Activated CD4-positive, alpha-beta T cell treated with anti-CD3 and anti-CD28 coated beads, Interleukin-2, amount 50 U/mL, for 48 hours (primary cell): ENCODE measurements at places on chromosomes 7 and 10.
A peak's percentile ranks its signal among the peaks of the same experiment; 100 is the strongest.

- DNase-seq = no peak
Measured at GRCh38 chr10:43027331-43027955, 49.4 kb upstream of the RET start.

GRCh38 chr7:7438851-7439250 is 96.8 kb downstream of the COL28A1 start:
- no peak for DNase-seq

DNA sequence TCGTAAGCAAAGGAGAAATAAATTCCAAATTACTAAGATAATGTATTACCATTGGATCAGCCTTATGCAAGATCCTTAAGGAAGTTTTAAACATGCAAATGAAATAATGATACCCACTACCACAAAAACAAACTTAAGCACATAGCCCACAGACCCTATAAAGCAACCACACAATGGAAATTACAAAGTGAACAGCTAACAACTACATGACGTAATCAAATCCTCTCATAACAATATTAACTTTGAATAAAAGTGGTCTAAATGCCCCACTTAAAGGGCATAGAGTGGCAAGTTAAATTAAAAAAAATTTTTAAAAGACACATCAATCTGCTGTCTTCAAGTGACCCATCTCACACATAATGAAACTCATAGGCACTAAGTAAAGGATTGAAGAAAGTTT is 397.3 kb upstream of the SEMA3A start:
- no peak for DNase-seq

GRCh38 chr7:50793120-50793946 is 10.6 kb upstream of the GRB10 start:
- DNase-seq = peak; percentile 20

- peak; percentile 48 for DNase-seq
Measured at GRCh38 chr7:140645166-140645900, 4.7 kb upstream of the DENND2A start.

- no peak for DNase-seq
Measured at GRCh38 chr7:142866361-142867096, 11.7 kb downstream of the EPHB6 start.

DNA sequence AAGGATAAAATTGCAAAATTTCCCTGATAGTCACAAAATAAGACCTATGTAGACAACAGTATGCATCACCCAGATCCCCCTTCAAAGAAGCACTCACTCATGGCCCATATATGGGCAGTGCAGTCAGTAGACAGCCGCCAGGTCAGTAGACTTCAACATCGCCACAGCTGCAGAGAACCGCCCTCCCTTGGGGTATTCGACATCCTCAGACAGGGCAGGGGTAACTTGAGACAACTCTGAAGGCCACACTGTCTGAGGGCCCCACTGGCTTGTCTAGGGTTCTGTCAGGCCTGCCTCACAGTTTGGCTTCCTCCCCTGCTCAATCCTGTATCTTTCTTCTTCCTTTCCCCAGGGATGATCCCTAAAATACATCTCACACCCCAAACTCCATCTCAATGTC is 172.3 kb downstream of the IMMP2L start:
- no peak for DNase-seq

DNA sequence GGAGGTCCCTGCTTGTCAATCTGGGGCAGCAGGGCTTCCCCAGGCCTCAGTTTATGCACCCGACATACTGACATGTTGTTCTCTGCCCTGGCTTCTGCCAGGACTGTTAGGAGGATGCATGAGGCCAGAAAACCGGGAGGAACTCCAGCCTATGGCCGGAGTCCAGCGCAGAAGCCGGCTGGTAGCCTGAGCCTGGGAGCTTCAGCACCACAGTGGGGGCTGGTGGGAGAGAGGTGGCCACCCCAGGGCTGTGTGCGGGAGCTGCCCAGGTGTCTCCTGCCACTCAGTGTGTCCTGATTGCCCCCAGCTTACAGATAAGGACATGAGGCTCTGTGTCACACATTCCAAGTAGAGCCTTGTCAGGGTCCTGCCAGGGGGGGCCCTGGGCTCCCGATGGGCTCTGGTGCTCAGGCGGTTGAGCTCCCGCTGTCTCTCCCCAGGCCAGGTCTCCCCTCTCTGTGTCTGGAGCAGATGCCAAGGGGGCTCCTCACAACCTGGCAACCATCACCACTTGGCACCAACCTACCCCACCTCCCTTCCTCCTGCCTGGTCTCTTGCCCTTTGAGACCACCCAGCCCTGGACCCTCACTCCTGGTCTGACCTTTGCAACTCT is 32.3 kb downstream of the PPIF start:
- no peak for DNase-seq

GRCh38 chr10:67603701-67604100 is 92.3 kb downstream of the CTNNA3 start:
- no peak for DNase-seq

DNA sequence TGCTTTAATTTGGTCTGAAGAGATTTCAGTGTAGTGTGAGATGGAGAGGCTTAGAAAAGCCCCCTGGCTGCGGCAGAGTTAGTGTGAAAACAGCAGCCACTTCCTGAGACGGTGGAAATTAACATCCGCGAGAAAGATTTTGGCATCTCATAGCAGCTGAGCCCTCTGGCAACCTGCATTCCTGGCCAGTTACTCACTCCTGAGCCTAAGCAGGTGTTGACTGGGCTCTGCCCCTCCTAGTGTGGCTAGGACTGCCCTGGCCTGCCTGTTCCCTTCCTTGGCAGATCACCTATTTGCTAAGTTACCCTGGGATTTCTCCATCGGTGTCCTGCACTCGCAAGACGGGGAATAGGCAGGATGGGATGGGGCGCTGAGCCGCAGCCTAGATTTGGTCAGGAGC is 57.6 kb upstream of the LMTK2 start:
- no peak for DNase-seq

GRCh38 chr10:51685768-51686167 is 13.6 kb downstream of the CSTF2T start:
- no peak for DNase-seq

- no peak for DNase-seq
Measured at GRCh38 chr7:111532625-111533024, 29.7 kb downstream of the IMMP2L start.
